ENCODE measurements at places on chromosomes 13 and 19.

GRCh38 chr13:22773465-22773864 is 407.3 kb upstream of the SGCG start:
- DNase-seq = no peak

DNA sequence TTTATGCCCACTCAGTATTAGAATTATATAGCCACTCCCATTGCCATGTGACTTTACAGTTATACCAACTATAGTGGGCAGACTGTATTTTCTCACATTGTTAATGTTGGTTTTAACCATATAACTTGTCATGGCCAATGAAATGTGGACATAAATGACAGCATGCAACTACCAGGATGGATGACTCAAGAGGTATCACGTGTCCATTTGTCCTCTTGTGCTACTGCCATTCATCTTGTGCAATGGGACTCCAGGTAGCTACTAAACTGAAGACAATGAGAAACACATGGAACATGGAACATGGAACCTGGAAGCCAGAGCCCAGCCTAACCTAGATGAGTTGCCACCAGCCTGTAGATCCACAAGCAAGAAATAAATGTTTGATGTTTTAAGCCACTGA is 242.7 kb upstream of the IPO5 start:
- no peak for DNase-seq

DNA sequence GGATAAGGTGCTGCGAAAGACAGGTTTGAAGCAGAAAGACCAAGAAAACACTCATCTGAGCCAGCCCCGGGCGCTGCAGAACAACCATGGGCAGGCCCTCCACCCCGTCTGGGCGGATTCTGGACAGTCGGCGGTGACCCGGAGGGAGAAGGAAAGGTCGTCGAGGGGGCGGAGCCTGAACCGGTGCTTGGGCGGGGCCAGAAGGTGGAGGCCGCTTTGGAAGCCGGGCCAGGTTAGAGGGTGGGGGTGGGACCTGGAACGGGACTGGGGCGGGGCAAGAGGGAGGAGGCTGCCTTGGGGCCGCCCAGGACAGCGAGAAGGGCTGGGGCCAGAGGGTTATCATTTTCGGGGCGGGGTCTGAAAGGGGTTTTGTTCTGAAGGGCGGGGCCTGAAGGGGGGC is 5.0 kb upstream of the ZNF765 start:
- DNase-seq = no peak

DNA sequence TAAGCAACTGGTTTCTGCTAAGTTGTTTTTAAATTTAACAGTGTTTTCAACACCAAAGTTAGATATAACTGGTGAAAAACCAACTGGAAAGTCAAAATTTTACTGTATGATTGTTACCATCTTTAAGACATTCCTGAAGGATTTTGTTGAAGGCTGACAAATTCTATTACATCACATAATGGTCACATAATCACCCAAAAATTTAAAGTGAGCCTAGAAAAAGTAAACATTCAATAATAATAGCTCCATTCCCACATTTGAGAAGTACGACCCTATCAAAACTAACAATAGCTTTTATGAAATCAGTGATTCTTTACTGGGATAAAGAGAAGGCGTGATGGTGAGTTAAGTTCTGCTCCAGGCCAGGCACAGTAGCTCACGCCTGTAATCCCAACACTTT is 51.6 kb downstream of the USP12 start:
- DNase-seq = no peak

- no peak for DNase-seq
Observed at GRCh38 chr13:102187313-102187712, 214.5 kb downstream of the FGF14 start.

- DNase-seq = no peak
Observed at GRCh38 chr13:74270018-74270417, 135.8 kb upstream of the KLF12 start.

DNA sequence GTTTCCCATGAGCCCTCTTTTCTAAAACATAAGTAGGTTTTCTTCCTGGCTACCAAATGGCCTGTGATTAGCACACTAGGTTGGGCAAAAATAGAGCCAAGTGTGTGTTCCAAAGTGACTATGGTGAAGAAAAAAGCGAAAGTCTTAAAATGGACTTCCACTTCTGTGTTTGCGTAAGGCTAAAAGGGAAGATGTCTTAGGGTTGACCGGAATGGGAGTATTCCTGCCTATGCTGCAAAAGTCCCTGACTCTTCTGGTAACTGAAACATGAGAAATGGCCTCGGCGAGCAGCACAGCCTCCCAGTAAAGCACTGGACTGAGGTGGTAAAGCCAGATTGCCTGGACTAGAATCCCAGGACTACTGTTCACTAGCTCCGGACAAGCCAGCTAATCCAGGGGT is 2.4 kb upstream of the FPR1 start:
- no peak for DNase-seq

GRCh38 chr19:33794683-33795369 is 1.8 kb upstream of the KCTD15 start:
- DNase-seq = no peak

DNA sequence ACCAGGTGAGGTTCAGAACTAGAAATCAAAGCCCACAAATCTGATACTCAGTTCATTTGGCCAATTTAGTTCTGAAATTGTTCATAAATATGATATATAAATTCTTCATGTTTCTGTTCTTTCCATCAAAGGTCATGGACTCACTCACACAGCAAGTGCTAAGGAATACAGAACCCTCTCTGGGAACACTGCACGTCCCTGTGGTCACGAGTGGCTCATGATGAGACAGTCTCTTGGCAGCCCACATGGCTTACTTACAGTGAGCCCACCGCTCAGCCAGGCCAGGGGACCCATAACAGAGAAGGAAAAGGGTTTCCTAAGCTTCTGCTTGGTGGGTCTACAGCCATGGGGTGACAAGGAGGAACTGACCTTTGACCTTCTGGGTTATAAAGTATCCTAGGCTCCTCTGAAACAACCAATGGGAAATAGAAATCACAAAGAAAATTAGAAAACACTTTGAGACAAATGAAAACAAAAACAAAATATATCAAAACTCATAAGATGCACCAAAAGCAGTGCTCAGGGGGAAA is 67.4 kb downstream of the CDADC1 start:
- DNase-seq = no peak

- no peak for DNase-seq
Observed at GRCh38 chr19:43616954-43617353, 2.5 kb downstream of the ZNF428 start.

GRCh38 chr19:56637976-56638555 is 4.9 kb upstream of the SMIM17 start:
- DNase-seq = no peak

- DNase-seq = no peak
Observed at GRCh38 chr13:46578590-46578975, 25.6 kb downstream of the LRCH1 start.

- no peak for DNase-seq
Observed at GRCh38 chr19:41703602-41704293, 4.7 kb upstream of the CEACAM5 start.

DNA sequence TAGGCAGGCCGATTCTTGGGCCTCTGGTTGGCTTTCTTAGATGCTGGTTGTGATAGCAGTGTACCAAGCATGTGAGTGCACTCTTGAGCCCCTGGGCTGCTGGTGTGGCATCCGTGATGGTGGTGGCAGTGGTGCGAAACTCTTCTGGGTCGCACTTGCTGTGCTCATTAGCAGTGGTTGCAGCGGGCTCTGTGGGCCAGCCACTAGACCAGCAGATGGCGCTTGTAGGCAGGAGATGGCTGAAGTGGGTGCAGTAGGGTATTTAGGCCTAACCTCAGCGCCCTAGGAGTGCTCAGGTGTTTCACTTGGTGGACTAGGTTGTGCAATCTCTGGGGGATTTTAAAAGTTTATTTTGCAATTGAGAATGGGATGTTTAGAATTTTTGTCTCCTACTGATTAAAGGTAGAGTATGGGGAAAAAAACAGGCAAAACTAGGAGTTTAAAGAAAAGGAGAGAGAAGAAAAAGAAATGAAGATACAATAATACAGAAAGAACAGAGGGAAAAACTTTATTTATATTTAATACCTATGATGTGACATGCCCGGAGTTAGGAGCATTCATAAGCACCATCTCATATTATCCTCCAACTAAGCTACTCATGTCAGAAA is 4.3 kb upstream of the ZNF17 start:
- no peak for DNase-seq

DNA sequence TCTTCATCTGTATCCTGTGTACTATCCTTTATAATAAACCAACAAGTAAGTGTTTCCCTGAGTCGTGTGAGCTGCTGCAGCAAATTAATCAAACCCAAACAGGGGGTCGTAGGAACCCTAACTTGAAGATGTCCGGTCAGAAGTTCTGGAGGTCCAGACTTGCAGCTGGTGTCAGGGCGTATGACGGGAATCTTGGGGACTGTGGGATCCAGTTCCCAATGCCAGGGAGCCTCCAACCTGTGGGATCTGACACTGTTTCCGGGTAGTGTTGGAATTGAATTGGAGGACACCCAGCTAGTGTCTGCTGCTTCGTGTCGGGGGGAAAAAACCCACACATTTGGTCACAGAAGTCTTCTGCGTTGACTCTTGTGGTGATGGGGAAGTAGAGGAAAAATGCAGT is 52.1 kb upstream of the AMER2 start:
- no peak for DNase-seq

GRCh38 chr13:95185851-95186250 is 115.4 kb downstream of the ABCC4 start:
- DNase-seq = no peak

DNA sequence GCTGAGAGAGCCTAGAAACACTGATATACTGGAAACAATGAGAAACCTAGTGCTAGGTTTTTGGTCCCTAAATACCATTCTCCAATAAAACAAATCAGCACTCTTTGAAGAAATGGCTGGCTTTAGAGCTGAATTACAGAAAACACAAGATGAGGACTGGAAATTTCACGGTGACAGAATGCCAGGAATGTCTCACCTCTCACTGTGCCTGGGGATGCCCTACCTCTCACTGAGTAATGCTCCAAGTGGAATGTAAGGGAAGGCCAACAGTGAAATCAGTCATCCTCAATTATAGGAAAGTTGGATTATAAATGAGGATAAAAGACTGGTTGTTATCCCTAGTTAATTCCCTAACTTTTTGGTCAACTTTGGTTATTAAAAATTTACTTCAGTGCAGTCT is 259.0 kb downstream of the NALCN start:
- no peak for DNase-seq

DNA sequence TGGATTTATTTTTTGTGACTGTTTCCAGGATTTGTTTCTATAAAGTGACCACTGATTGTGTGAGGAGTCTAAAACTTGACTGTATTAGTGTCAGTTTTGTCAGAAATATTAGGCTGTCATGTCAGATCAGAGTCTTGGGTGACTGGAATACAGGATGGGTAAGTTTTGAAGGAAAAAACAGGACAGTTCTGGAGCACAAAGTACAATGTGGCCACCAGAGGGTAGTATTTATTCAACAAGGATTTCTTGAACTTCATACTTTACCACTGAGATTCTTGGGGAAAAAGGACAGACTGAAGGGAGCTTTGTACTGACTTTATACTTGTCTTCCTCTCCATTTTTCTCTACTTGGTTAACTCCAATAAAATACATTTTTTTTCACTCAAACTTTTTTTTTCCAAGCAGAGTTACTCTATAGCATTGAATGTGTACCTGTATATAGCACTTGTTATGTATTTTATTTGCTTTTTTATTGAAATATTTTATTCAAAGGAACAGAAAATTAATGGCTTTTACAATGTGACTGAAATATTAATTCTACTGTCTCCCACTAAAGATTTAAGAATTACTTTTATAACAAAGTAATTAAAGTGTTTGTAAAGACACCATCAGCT is 51.1 kb downstream of the LMO7 start:
- no peak for DNase-seq

- DNase-seq = no peak
Observed at GRCh38 chr19:54952591-54953344, 5.4 kb upstream of the NLRP7 start.

- DNase-seq = no peak
Observed at GRCh38 chr19:50344661-50345318, 15.6 kb upstream of the KCNC3 start.
